H54 (cell line): ENCODE measurements at places on chromosomes 2 and 18.

DNA sequence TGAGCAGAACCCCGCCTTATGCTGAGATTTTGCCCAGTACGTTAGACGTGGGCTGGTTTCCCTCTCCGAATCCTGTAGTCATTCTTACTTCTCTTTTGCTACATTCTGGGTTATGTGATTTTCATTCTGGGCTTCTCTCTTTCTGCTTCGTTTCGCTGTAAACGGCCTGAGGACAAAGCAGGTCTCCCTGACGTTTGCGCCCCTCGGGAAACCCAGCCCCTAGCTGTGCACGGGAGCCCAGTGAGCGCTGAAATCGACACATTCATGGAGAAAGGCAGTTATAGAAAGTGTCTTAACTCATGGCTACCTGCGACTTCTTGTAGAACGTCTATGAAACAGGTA, 22.7 kb upstream of the MC5R start:
- DNase-seq = no peak

GRCh38 chr2:220168891-220169546, 541.6 kb downstream of the SLC4A3 start:
- no peak for DNase-seq

- DNase-seq = no peak
Observed at GRCh38 chr2:222024932-222025880, 273.6 kb downstream of the PAX3 start.

GRCh38 chr2:204066051-204066450, 129.5 kb downstream of the ICOS start:
- DNase-seq = no peak

- DNase-seq = no peak
Observed at GRCh38 chr2:111923276-111923804, 24.9 kb downstream of the MERTK start.

- DNase-seq = no peak
Observed at GRCh38 chr2:30230497-30231211, 680 bp upstream of the LBH start.

DNA sequence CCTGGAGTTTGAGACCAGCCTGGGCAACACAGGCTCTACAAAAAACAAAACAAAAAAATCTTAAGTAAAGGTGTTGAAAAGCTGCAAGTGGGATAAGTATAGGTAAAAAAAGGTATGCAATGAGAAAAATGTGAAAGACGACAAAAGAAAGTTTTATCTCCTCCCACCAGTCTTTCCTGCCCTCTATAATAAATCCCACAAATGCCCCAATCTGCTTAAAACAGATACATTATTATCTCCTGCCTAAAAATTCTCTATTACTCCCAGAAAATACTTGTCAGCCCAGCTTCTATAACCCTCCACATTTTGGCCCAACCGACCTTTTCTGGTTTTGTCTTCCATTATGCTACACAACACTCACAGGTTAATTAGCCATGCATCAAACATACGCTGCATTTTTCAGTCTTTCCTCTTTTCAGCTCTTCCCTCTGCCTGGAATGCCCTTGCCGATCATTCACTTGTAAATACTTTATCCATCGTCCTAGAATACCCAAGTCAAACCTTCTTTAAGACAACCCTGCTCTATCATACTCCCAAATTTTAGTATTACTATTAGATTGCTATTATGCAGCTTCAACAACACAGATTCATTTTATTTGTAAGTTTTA, 10.8 kb downstream of the ASXL2 start:
- DNase-seq = no peak

DNA sequence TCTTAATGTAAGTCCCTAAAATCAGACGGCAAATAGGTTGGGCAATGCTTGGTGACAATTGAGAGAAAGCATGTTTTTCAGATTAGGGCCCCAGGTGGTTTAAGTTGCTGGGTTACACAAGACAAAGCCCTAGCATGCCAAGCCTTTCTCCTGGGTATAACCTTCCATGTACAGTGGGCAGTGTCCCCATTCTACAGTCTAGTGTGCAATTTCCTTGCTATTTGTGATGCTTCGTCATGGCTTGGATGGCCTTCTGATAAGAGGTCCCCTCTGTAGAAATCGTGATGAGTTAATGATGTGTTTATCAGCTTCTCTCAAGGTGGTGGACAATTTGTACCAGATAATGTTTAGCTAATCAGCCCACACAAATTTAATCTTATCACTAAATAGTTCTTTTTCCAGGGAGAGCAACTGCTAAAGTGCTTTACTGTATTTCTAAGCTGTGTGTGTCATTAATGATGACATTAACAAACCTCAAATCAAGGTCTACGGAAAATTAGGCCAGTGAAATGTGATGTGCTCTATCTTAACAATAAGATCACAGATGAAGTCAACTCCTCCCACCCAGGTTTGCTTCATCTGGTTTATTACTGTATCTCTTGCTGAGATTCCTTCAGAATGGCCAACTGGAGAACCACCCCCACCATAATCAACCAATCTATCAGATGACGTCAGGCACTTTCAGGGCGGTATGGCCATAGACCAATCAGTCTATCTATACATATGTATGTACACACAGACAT, 61.7 kb downstream of the PLB1 start:
- no peak for DNase-seq

GRCh38 chr2:233433794-233434193, 79.5 kb downstream of the DGKD start:
- DNase-seq = no peak

DNA sequence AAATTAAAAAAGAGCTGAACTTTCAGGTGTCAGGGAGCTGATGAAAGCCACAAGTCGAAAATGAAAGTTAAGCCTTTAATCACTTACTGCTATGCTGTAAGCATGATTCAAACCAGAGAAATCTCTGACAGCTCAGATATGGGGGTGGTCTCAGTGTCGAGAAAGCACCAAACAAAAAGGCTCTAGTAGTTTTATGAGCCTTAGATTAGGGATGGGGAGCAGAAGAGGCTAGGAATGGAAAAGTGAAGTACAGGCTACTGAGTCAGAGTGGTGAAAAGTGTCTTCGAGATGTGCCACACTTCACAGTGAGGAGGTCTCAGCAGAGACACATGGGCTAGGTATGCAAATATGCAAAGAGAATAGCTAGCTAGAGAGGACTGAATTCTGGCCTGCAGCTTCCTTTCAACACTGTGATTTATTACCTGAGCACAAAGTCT, 482.2 kb downstream of the SPAG16 start:
- DNase-seq = no peak

DNA sequence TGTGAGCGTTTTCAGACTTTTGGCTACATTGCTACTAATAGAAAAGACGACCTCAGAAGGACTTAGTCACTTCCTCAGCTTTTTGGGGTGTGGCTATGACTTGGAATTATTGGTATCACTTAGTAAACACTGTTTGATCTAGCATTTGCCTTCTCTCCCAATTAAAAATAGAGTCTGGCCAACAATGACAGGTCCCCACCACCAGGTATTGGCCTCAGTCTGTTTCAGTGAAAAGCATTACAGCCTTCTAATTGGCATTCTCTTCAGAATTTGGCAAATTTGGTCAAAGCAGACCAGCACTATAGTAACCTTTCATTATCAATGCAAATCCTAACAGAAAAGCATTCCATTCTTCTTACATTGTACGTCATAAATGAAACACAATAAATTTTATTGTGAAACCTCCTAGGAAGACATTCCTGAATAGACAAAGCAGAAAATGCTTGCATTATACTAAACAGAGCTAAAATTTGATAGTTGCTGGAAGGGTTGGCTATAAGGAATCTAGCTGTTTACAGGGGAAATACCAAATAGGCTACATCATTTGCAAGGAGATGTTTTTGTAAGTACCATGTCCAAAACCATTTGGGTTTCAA, 613.9 kb downstream of the IRS1 start:
- DNase-seq = peak; percentile 12

DNA sequence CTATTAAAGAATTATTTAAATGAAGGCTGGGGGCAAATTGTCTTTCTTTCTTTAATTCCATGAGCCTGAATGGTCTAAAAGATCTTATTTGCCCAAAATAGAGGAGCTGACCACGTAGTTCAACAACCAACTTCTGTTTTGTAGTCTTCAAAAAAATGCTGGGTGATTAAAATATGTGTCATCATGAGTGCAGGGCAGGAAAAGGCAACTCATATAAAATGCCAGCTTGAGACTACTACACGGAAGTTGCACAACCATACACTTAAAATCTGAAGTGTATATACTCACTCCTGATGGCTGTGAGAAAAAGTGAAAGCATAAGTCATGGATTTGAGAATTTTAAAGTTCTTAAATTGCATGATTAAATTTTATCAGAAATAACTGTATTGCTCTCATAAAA, 210.9 kb downstream of the DYM start:
- peak; percentile 13 for DNase-seq

DNA sequence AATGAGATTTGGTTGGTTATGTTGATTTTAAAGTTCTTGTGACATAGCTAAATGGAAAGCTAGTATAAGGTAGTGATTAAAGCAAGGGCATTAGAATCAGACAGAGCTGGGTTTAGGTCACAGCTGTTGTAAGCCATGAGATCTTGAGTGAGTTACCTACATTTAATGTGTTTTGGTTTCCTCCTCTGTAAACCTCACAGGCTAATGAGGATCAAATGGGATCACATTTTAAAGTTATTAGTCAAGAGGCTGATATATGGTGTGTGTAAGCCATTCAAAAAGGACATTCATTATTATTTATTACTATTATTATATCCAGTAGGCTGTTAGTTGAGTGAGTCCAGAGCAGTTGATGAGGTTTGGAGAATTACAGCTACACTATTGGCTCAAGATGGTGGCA, 416.2 kb downstream of the IRS1 start:
- no peak for DNase-seq

GRCh38 chr2:177204417-177204816, 8.2 kb upstream of the HNRNPA3 start:
- DNase-seq = no peak

GRCh38 chr2:231707625-231707926, 749 bp upstream of the PTMA start:
- no peak for DNase-seq

GRCh38 chr2:215465256-215465655, 29.4 kb upstream of the FN1 start:
- DNase-seq = no peak

DNA sequence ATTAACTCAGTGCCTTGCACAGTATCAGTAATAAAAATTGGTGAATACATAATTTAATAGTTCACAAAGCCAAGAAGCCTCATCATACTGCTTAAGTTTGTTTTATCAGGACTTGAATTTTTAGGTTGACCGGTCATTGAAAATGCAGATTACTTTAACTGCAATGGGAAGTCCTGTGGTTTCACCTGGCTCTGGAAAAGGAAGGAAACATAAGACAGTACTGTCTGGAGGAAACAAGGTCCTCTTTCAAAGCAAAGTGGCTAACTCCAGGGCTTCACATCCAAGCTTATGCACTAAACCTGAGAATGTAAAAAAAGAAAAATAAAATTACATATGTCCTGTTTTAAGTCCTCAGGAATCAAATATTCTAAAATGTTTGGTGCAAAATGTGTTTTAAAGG, 119.7 kb downstream of the DLGAP1 start:
- DNase-seq = no peak

DNA sequence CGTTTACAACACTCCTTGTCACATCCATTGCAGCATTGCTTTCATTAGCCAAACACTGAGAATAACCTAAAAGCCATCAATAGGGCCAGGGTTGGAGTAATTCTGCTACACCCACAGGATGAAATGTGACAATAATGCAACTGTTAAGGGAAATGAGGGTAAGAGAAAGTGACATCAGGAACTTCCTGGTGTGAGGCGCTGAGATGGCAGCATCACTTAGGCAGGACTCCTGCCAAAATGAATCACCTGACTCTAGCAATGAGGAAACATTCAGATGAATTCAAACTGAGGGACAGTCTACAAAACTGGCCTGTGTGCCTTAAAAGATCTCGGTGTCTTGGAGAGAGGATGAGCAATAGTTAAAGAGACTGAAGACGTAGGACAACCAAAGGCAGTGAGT, 115.6 kb upstream of the AGAP1 start:
- DNase-seq = no peak

- DNase-seq = no peak
Observed at GRCh38 chr2:146602383-146602782, 1242.4 kb upstream of the ACVR2A start.

DNA sequence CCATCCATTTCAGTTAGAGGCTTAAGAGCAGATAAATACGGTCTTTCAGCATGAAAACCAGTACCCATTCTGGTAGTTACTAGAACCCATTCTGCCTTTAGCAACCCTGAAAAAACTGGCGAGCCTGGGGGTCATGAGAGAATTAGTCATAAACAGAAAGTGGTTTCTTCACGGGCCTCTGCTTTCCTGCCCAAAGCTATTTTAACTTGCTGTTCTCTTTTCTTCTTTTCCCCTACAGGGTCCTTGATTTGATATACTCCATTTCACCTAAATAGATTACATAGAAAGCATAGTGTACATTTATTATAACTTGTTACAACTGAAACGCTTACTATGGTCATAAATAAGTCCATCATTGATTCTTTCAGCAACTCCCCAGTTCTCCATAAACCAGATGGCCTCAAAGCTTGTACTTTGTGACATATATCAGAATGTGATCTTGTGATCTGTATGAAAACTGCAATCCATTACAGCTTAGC, 48.3 kb downstream of the WDFY1 start:
- DNase-seq = no peak

DNA sequence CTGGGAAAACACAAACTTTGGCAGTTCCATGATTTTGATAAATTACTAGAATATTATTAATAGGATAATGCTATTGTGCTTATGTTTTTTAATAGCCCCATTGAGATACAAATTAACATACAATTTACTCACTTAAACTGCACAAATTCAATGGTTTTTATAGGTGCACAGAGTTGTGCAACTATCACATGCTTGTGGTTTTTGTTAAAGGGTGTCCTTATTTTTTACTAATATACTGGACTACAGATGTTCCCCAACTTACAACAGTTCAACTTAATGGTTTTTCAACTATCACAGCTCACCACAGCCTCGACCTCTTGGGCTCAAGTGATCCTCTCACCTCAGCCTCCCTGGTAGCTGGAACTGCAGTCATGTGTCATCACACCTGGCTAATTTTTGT, 76.6 kb downstream of the OSBPL1A start:
- no peak for DNase-seq

DNA sequence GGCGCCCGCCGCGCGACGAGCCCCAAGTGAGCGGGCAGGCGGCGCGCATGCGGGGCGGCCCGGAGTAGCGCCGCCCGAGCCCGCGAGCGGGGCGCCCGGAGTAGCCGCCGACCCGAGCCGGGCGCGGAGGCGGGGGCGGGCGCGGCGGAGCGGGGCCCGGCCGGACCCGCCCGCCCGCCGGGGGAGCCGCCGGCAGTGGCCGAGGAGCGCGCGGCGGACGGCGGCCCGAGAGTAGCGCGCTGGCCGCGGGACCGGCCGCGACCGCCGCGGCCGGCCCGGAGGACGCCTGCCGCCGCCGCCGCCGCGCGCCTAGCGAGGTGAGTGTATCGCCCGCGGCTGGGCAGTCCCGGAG, at the start of gene GALNT1:
Gene GALNT1 (plus strand): TSS at position 195 of the 352 bp plus-strand sequence. CDS start 72,923 bp downstream, outside the sequence.
- DNase-seq = no peak
